ENCODE measurements at places on chromosomes 16 and 17. TPM values are rescaled to one million over a fixed set of nuclear protein-coding genes. Genes with fewer than 3 reads are reported as not detected.

- DNase-seq: peak; percentile 69
Measured at GRCh38 chr17:38322156-38322779, 21.5 kb downstream of the GPR179 start.

DNA sequence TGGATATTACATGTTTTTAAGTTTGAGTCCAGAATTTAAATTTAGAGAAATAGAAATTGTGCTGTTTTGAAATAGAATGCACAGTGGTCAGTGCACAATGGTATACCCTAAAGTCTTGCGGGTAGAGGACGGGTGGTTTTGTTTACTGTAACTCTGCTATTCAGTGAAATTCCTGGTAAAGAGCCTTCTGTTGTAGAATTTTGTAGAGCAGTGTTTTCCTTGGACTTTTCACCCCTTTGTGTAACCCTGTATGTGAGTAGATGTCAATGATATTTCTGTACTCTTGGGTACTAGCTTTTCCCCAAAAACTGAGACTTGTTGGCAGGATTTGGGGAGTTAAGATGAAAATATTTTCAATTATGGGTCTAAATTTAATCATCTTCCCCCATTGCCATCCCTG lies 19.5 kb downstream of the IST1 start:
- DNase-seq: no peak

DNA sequence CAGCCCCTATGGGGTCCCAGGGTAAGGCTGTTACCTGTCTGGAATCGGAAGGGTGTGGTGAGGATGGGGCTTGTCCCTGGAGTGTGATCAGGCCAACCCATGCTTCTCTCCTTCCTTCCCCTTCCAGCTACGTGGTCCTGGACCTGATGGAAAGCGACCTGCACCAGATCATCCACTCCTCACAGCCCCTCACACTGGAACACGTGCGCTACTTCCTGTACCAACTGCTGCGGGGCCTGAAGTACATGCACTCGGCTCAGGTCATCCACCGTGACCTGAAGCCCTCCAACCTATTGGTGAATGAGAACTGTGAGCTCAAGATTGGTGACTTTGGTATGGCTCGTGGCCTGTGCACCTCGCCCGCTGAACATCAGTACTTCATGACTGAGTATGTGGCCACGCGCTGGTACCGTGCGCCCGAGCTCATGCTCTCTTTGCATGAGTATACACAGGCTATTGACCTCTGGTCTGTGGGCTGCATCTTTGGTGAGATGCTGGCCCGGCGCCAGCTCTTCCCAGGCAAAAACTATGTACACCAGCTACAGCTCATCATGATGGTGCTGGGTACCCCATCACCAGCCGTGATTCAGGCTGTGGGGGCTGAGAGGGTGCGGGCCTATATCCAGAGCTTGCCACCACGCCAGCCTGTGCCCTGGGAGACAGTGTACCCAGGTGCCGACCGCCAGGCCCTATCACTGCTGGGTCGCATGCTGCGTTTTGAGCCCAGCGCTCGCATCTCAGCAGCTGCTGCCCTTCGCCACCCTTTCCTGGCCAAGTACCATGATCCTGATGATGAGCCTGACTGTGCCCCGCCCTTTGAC lies 2.4 kb downstream of the MAPK7 start:
- DNase-seq: no peak

GRCh38 chr17:78655251-78655940 lies 78.2 kb upstream of the DNAH17 start:
- no peak for DNase-seq

DNA sequence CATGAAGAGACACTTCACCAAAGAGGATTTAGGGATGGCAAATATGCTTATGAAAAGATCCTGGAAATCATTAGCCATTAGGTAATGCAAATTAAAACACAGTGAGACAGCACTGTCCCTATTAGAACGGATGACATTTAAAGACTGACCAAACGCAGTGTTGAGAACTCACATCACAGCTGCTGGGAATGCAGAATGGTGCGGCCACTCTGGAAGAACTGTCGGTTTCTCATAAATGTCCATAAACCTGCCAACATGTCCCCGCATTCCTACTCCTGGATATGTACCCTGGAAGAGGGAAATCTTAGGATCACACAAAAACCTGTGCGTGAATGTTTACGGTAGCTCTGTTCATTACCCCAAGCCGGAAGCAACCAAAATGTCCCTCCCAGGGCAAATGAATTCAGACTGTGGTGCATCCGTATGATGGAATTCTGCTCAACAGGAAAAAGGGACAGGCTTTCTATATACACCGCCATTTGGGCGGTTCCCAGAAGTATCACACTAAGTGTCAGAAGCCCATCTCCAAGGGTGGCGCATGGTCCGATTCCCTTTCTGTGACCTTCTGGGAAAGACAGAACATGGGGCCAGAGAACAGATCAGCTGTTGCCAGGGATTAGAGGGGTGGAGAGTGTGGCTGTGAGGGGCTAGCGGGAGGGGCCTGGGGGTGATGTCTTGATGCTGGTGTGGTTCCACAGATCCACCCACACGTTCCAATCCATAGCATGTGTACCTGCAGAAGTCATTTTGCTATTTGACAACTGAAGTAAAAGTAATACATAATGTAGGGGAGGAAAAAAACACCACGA lies 197.2 kb upstream of the CHMP6 start:
- no peak for DNase-seq

GRCh38 chr17:48596000-48596734 lies 2.6 kb upstream of the HOXB5 start:
- peak; percentile 52 for DNase-seq

DNA sequence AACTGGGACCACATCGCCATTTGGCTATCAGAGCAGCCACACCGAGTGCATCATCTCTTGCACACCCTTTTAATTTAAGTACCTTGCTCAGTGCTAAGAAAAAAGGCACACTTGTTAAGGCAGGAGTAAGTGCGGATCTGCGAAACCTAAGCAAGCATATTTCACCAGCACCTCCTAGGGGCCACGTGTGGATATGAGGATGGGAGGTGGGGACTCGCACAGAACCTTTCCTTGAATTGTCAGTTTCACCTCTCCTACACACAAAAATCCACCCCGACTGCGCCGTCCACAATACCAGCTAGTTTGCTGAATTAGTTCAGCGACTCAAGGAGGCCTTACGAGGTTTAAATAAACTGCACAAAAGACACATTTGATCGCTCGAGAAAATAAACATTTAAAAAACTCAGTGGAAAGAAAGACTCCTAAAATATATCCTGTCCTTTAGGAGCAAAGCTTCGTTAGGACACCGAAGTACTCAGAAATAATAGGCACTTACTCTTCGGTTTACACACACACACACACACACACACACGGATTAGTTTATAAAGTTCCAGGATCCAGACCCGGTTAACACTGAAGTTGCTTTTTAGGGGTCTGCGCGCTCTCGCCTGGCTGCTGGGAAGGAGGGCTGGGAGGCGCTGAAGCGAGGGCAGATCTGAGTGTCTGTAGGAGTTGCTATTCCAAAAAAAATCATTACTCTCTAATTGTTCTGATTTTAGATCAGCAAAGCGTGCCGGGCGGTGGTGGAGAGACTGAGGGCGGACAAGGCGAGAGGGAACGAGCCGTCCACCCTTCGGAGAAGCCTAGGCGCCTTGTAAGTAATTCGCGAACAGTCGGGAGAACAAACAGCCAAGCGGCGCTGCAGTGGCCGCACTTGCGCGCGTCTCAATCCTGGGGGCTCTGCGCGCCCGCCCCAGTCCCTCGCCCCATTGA lies 1.0 kb upstream of the KCNJ2 start:
- DNase-seq: peak; percentile 76

DNA sequence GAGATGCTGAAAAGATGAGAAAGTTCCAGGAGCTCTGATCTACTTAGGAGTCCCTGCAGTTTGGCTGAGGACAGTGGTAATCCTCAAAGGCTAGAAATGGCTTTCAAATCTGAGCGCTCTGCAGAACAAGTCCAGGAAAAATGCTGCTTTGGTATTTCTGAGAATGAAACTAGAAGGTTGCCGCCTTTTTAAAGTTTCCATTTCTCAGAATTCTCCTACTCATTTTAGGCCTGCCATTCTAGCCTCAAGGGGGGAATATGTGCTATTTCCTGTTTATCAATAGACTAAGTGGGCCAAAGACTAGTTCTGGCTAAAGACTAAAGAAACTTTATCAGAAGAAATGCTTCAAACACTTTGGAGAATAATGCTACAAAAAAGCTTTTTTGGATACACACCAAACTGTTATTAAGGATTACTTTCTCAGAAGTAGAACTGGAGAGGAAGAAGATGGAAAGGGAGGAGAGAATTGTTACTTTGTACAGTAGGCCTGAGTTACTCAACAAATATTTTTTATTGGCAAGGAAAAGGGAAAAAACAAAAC lies at the start of gene SLFN12L:
TSS of gene SLFN12L (minus strand) at position 78 of the 541 bp plus-strand sequence. CDS start 15,314 bp downstream, outside the sequence.
- DNase-seq: no peak

DNA sequence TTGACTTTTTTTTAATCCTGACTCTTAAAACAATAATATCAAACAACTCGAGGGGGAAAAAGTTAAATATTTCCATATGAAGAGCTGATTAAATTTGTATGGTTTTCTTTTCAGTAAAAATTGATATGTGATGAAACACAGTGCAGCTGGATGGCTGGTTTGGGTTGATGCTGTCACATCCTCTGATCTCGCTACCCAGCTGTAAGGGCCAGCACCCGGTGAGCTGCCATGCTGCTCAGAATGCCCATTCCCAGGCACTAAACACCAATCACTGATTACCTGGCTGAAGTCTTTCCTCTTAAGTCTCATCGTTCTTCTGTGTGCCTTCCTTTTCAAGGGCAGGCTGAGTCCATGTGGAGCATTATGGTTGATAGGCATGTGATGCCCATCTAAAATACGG lies 234.3 kb downstream of the IRX3 start:
- DNase-seq: no peak

DNA sequence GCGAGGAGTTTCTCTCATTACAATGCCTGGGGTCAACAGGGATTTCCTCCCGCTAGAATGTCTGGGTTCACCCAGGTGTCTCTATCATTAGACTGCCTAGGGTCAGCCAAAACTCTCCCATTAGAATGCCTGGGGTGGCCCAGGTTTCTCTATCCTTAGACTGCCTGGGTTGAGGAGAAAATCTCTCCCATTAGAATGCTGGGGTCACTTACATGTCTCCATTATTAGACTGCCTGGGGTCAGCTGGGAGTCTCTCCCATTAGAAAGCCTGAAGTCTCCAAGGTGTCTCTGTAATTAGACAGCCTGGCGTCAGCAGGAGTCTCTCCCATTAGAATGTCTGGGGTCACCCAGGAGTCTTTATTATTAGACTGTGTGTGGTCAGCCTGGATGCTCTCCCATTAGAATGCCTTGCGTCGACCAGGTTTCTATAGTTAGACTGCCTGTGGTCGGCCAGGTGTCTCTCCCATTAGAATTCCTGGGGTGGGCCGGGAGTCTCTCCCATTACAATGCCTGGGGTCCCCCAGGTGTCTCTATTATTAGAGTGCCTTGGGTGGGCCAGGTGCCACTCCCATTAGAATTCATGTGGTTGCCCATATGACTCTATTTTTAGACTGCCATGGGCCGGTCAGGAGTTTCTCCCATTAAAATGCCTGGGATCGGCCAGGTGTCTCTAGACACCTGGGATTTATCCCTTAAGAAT lies 2272.1 kb downstream of the TP53TG3F start:
- DNase-seq: no peak

DNA sequence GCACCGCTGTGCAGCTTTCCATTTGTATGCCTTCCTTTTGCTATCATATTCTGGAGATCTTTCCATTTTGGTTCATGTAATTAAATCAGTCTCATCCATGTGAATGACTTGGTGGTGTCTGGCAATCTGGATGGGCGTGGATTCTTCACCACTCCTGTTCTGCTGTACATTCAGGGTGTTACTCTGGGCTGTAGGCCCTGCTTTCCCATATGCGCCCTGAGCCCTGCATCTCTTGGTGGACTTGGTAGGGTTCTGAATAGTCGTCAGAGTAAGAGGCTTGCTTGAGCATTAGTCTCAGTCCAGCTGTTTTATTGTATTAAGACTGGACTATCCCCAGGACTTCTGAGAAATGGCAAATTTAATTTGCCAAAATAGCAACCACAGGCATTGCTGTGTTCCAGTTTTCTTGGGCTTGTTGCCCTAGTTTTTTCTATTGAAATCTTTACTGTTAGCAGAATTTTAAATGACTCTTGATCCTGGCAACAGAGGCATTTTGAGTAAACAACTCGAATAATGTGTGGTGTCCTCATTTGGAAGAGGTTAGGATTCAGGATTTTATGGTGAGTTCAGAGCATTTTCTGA lies 14.9 kb downstream of the BANP start:
- DNase-seq: no peak

DNA sequence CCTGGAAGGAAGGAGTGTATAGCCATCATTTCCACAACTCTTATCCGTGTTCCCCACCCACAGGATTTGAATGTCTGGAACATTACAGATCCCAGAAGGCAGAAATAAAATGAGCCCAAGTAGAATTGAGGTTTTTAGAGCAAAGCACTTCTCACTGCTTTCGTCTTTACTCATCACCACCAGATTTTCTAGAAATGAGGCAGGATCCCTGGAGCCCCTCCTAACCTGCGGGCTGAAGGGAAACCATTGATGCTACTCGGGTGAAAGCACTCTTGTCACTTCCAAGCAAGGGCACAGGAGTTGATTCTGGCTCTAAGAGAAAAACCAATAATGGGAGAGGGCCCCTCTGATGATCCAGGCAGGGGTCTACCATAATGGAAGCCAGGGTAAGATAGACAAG lies 2.8 kb upstream of the ALDOC start:
- no peak for DNase-seq

GRCh38 chr16:73279451-73279850 lies 231.5 kb upstream of the ZFHX3 start:
- DNase-seq: no peak

- no peak for DNase-seq
Measured at GRCh38 chr16:51110700-51111157, 40.3 kb downstream of the SALL1 start.

GRCh38 chr17:40481106-40481505 lies 20.3 kb downstream of the TNS4 start:
- DNase-seq: no peak

DNA sequence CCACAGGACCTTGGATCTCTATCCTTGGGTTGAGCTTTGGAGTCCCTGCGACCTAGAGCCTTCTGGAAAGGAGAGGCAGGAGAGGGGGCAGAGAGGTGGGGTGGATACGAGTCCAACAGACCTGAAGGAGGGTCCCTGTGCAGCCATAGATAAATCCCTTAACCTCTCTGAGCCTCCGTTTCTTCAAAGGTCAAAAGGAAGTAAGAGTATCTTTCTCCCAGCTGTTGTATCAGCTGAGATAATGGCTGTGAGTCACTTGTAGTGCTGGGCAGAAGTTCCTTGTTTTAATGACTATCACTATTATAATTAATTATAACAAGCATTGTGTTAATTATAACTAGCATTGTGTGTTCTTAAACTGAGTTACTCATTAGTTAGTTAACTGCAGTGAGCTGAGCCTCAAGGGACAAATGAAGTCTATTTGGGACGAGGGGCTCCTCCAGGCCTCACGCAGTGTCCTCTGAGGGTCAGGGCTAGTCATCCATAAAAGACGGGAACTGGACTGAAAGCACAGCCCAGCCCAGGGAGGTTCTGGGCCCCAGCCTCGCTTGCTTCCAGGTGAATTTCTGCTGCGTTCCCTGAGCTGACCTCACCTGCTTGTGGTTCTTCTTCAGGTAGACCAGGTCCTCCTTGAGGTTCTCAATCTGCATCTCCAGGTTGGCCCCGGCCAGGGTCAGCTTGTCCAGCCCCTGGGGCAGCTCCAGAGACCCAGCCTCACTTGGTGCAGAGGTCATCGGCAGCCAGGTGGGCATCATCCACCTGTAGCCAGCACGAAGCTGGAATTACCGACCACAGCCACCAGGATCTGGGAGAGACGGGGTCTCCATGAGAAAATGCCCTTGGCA lies 5.7 kb upstream of the KRT17 start:
- no peak for DNase-seq

- DNase-seq: peak; percentile 52
Measured at GRCh38 chr17:31802502-31802901, 56.5 kb downstream of the COPRS start.

TP53TG3B gene
- total RNA-seq: not detected

CACNG3 gene
- total RNA-seq: not detected

KRT16 gene
- total RNA-seq: not detected

SLC22A31 gene
- total RNA-seq: 0.67 TPM

KRT24 gene
- not detected for total RNA-seq

AKAP10 gene
- 22.9 TPM for total RNA-seq
